ENCODE measurements at places on chromosomes 4 and X.

DNA sequence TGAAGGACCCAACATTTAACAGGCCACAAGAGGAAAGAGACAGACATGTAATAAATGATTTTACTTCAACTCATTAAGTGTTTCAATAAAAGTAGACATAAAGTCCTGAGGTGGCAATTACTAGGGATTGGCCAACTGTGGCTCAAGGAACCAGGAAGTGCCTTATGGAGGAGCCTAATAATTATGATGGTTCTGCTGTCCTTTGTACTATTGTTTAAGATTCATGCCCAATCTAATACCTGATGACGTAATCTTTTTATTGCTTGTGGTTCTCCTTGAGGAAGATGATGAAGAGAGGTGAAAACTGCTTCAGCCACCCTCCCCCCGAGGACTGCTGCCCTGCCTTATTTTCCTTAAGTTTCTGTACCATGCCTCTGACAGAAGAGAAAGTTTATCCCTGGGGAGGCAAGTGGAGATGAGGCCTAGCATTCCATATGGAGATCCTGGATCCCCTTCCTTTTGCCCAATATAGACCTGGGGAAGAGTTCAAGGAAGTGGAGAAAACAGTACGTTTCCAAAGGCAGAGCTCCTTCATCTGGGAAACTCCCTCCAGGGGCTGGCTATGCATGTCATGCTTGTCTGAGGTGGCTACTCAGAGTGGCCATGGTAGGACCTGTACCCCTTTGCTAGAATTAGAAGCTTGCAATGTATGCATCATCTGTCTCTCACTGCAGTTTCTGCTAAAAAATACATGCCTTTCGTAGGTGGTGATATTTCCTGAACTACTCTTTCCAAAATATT lies 56.8 kb upstream of the FAT1 start:
- no peak for DNase-seq

DNA sequence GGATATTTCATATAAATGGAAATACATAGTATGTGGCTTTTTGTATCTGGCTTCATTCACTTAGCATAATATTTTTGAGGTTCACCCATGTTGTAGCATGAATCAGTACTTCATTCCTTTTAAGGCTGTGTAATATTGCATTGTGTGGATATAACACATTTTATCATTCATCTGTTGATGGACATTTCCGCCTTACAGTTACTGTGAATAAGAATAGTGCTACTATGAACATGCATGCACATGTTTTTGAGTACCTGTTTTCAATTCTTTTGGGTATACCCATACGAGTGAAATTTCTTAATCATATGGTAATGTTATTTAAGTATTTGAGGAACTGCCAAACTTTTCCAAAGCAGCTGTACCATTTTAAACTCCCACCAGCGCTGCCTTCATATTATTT lies 539.6 kb upstream of the DIPK2B start:
- DNase-seq, result no peak

- no peak for DNase-seq
Measured at GRCh38 chr4:121228848-121229247, 64.7 kb upstream of the TNIP3 start.

DNA sequence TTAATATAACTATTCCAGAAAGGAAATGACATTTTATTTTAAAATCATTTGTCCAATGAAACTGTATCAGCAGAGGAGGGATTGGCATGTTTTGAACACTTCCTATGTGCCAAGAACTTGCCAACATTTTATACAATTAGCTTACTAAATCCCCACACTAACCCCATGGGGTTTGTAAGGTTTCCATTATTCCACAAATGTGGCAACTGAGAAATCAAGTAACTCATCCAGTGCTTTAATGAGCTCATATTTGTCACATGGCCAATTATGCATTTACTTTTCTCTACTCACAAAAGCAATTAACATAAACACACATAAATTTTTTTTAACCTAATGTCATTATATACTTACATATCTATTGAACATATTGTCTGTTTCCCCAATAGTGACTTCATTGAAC lies 37.3 kb downstream of the MANBA start:
- DNase-seq, result no peak

DNA sequence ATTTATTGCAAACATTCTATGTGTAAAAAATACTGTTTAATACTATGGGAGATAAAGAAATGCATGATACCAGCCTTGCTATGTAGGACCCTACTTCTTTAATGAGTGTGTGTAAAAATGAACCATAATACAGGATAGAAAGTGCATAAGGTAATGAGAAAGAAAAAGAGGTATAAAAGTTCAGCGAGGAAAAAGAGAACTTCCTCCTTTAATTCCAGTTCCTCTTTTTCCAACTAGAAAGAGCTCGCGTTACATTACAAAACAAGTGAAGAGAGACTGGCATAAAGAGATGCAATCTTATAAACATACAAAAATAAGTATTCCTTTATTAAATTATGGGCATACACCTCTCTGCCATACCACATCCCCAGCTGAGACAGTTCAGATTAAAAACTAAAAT lies 77.4 kb downstream of the ANKRD17 start:
- no peak for DNase-seq

- no peak for DNase-seq
Measured at GRCh38 chr4:31741326-31741725, 1021.2 kb downstream of the PCDH7 start.

- no peak for DNase-seq
Measured at GRCh38 chr4:2365913-2366210, 52.6 kb downstream of the ZFYVE28 start.

- DNase-seq, result no peak
Measured at GRCh38 chr4:10201381-10202223, 85.0 kb upstream of the WDR1 start.

DNA sequence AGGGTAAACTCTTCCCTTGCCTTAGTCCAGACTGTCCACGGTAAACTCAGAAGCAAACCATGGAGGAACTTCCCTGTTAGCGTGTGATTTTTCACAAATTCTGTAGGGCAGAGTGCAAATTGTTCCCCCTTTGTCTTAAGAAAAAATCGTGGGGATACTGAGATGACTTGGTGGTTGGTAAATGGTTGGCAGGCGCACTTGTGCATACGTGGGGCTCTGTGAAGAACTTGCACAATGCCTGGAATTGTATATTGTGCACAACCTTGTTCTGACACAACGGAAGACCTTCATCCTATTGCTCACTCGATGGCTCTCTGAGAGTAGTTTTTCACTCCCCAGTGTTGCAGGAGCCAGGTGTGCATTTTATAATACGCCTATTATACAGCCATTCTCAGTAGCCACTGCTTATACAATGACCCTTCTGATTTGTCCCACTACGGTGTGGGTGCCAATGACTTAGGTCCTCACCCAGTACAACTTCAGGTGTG lies 150.0 kb downstream of the SPRY1 start:
- no peak for DNase-seq

DNA sequence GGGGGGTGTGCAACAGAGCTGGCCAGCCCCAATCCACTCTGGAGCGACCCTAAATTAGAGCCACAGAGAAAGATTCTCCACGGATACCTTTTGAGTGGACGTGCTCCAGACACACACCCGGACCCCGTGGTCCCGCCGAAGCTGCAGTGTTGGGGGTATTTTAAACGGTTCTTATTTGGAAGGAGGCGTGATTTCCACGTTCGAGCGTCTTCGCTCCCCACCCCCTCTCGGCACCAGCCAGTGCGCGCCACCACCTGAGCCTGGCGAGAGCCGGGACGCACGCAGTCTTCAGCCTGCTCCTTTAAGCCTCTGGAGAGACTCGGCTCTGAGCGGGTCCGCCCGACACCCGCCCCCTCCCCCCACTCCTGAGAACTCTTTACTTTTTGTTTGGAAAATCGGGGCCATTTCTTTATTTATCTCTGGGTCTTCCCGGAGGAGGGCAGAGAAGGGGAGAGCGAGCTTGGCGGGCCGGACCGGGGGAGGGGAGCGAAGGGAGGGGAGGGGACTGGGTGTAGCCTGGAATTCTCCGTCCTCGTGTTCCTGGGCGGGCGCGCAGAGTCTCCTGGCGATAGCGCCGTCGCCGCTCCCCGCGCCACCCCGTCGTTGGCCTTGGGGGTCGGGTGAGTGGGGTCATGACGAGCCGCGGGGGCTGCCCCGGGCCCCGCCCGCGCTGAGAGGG lies 668 bp upstream of the PTCHD1 start:
- DNase-seq, result no peak

GRCh38 chr4:38068107-38068506 lies 107.9 kb downstream of the PTTG2 start:
- DNase-seq, result no peak

GRCh38 chrX:134543288-134543687 lies 83.3 kb downstream of the HPRT1 start:
- DNase-seq, result no peak

GRCh38 chrX:20361890-20362262 lies 95.2 kb upstream of the RPS6KA3 start:
- no peak for DNase-seq

DNA sequence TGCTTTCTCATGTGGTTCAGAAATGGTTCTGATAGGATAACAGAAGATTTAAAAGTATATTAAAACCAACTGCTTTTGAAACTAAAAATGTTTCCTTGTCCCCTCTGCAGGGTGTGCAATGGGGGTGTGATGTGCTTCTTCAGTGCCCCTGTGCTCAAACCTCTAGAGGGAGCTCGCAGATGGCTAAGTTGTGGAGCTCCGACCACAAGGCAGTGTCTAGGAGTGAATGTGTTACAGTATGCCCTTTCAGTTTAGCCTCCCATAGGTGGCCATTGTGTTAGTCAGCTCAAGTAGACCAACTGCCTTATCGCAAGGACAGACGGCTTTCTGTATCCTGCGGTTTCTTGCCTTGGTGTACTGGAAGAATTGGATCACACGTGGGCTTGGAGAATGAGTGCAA lies 130.5 kb downstream of the TENT5D start:
- DNase-seq, result no peak

DNA sequence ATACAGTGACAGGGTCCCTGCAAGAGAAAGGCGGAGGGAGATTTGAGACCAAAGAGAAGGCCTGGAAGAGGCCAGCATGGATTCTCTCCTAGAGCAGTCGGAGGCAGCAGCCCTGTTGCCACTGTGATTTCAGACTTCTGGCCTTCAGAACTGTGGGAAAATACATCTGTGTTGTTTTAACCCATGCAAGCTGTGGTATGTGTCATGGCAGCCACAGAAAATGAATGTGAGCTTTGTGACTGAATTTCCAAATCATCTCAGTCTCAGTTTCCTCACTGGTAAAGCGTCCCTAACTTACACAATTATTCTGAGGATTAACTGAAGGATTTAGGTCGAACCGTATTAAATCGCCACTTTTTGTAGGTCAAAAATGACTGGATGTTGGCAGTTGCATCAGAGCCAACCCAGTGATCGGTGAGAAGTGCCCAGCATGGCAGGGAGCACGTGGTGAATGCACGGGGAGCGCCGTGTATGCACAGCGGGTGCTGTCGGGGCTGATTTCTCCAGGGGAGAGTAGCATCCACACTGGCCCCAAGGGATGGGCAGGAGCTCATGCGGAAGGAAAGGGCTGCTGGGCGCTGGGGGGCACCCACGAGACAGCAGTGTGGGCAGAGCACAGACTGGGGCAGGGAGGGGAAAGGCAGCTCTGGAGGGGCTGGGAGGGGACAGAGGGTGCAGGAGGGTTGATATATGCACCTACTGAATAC lies 23.8 kb upstream of the NSG1 start:
- no peak for DNase-seq

DNA sequence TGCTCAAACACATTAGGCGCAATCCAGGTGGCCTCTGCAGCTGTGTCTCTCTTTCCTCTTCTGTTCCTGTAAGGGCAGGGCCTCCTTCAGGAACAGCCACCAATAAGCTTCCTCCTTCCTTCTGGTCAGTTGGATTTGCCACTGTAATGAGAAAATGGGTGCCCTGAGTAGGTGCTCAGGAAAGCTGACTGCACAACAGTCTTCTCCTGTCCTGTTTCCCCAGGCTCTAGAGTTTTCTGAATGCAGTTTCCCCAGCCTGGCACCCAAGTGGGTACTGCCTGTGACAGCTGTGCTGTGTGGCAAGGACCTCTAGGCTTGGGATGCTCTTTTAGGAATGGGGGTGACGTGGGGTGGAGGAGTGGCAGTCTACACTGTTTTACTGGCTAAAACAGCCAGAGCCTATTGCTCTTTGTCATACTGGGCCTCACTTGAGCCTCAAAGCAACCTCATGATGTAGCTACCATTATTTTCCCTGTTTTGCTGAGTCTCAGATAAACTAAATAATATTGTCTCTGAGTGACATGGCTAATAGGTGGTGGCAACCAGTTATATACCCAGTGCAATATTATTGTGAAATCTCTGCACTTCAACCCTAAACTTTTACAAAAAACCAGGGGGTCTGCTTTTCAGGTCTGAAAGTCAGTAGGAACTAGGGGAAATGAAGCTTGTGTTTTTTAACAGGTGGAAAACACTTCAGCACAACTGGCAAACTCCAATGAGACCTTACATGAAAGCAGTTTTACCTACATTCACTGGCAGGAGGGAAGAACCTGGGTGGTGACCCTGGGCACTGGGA lies 1.2 kb downstream of the CXCL2 start:
- no peak for DNase-seq

GRCh38 chr4:15317246-15317645 lies 110.6 kb upstream of the C1QTNF7 start:
- DNase-seq, result no peak

DNA sequence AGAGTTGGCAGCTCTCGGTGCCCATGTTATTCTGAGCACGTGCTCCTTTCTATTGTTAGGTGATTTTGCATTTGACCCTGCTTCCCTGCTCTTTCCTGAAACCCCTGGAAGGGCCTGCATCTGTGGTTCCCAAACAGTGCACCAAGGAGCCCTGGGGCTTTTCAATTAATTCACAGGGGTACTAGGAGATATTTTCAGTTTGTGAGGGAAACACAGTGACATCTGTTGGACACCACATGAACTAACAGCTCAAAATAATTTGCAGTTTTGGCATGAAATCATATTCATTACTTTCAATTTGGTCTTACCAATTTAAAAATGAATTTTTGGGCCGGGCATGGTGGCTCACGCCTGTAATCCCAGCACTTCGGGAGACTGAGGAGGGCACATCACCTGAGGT lies 156.6 kb downstream of the GATB start:
- DNase-seq, result no peak

GRCh38 chr4:30746735-30747134 lies 26.6 kb downstream of the PCDH7 start:
- DNase-seq, result no peak

- no peak for DNase-seq
Measured at GRCh38 chrX:40101430-40101802, 3.7 kb upstream of the BCOR start.

DNA sequence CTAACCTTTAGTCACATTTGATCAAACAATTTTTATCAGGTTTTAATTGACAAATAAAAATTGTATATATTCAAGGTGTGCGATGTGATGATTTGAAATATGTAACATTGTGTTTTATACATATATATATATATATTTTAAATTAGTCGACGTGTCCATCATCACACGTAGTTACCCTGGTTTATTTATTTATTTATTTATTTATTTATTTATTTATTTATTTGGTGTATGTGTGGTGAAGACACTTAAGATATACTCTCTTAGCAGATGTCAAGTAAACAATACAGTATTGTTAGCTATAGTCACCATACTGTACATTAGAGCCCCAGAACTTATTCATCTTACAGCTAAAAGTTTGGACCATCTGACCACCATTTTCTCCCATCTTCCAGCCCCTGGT lies 224.9 kb upstream of the HHIP start:
- no peak for DNase-seq

DNA sequence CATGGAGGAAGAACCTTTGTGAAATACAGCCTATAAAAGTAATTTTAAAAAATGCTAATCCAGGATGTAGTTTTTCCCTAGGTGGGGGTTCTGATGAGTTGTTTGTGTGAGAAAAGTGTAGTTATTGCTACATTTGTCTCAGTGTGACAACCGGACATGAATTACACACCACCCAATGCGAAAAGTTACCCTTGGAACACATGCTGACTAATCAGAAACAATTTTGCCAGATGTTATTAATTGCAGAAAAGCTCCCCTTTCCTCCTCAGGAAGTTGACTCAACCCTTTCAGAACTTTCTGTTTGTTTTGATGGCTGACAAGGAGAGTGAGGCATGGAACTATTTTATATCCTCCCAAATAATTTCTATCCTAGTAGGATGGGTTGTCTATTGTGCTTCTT lies 38.1 kb upstream of the EDA2R start:
- no peak for DNase-seq

All from stimulated activated CD4-positive, alpha-beta T cell treated with anti-CD3 and anti-CD28 coated beads, TNF-alpha, amount 100 ng/mL, for 4 hours (primary cell).